ENCODE measurements at places on chromosomes 2 and 18. TPM values are rescaled to one million over a fixed set of nuclear protein-coding genes. Genes with fewer than 3 reads are reported as not detected.

DNA sequence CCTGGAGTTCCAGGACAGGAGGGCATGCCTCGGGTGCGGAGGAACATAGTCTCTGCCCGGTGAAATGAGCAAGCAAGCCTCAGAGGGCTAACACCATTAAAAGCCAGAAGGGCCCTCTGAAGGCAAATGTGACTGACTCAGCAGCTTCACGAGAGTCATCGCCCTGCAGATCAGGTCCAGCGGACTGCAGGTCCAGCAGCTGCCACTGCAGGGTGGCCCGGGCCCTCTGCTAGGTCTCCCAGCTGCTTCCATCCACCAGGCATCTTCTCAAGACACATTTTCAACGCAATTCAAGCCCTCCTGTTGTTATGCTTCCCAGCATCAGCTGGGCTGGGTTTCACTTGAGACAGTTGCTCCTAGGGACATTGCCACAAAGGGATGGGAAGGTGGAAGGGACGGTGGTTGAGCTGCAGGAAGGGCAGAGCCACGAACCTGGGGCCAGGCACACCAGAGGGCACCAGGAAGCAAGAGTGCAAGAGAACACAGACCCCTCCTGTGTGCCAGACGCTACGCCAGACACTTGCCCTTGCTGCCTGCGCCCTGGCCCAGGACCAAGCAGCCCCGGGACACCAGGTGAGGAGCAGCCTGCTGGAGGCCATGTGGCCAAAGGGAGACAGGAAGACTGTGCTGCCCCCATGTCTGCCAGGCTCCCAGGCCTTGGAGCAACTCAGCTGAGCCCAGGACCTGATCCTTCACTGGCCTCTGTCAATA lies 173.0 kb downstream of the HDAC4 start:
- no peak overlapping the region for H3K4me3 ChIP-seq
- H3K27ac ChIP-seq = no peak overlapping the region
- H3K36me3 ChIP-seq = no peaks in the 10 kb centered on the region
- H3K27me3 ChIP-seq = no peaks in the 10 kb centered on the region

The GATA6 gene
- 10.9 TPM for total RNA-seq

GRCh38 chr2:170022692-170023091 lies 155.3 kb upstream of the MYO3B start:
- H3K4me1 ChIP-seq = no peaks in the 10 kb centered on the region
- H3K27ac ChIP-seq = no peak overlapping the region
- no peak for DNase-seq
- no peak overlapping the region for H3K4me3 ChIP-seq
- no peaks in the 10 kb centered on the region for H3K36me3 ChIP-seq

DNA sequence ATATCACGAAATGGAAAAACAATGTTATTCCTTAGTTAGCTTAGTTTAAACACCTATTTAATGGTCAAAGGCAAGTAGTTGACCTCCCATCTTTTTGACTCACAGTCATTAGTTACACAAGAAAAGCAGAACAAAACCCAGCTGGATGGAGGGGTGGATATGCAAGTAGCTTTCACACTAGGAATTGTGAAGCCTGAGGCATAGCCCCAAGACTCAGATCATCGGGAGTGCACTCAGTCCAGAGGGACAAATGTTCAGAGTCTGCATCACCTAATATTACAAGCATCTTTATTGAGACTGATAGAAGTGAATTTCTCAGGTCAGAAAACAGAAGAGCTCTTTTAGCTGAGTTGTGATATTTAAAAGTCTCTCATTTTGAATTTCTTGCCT lies 15.5 kb upstream of the CPS1 start:
- H3K4me1 ChIP-seq = no peaks in the 10 kb centered on the region
- no peaks in the 10 kb centered on the region for H3K27me3 ChIP-seq
- H3K27ac ChIP-seq = no peak overlapping the region
- H3K36me3 ChIP-seq = no peaks in the 10 kb centered on the region
- H3K4me3 ChIP-seq = no peak overlapping the region
- peak; percentile 30 for DNase-seq

The CNTNAP5 gene
- total RNA-seq = not detected

DNA sequence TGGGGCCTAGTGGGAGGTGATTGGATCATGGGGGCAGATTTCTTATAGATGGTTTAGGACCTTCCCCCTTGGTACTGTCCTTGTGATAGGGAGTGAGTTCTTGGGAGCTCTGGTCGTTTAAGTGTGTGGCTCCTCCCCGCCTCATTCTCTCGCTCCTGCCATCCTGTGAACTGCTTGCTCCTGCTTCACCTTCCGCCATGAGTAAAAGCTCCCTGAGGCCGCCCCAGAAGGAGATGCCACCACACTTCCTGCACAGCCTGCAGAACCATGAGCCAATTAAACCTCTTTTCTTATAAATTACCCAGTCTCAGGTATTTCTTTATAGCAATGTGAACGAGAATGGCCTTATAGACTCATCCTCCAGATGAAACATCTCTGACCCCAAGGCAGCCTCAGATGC lies 101.5 kb downstream of the KCNF1 start:
- no peak overlapping the region for H3K4me3 ChIP-seq
- no peak overlapping the region for H3K27ac ChIP-seq
- peaks cover 41% of the 10 kb centered on the region for H3K27me3 ChIP-seq
- no peaks in the 10 kb centered on the region for H3K4me1 ChIP-seq
- no peak for DNase-seq
- H3K36me3 ChIP-seq = no peaks in the 10 kb centered on the region

DNA sequence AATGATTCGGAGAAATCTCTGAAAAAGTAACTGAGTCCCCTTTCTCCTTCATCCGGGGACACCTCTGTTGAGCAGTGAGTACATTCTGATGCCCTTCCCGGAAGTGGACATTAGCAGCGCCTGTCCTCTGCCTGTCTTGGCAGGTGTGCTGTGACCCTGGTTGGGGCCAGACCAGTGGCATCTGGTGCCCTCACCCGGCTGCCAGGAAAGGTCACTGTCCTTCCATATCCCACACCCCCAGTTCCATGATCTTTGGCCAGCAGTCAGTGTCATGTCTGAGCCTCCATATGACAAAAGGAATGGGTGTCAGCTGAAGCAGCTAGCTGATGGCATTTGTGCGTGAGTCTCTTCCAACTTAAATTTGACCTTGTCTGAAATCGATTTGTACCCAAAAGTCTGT lies 128.1 kb downstream of the NCK2 start:
- DNase-seq = no peak
- no peaks in the 10 kb centered on the region for H3K36me3 ChIP-seq
- no peak overlapping the region for H3K4me3 ChIP-seq
- H3K4me1 ChIP-seq = peaks cover 17% of the 10 kb centered on the region
- H3K27ac ChIP-seq = no peak overlapping the region
- no peaks in the 10 kb centered on the region for H3K27me3 ChIP-seq

The CCDC68 gene
- total RNA-seq = 9.0 TPM

All from osteoblast (primary cell).